Activated naive CD4-positive, alpha-beta T cell (primary cell): ENCODE measurements at places on chromosomes 11 and 22.
A peak's percentile ranks its signal among the peaks of the same experiment; 100 is the strongest.

- peak; percentile 26 for DNase-seq
Observed at GRCh38 chr11:124070915-124071622, 29.9 kb upstream of the OR10G7 start.

- no peak for DNase-seq
Observed at GRCh38 chr11:1167751-1168231, 10.0 kb downstream of the MUC5AC start.

- no peak for DNase-seq
Observed at GRCh38 chr11:123509737-123510578, 79.9 kb downstream of the GRAMD1B start.

GRCh38 chr11:17766590-17766989 is 32.0 kb downstream of the KCNC1 start:
- DNase-seq = no peak

- no peak for DNase-seq
Observed at GRCh38 chr11:12800871-12801270, 126.7 kb downstream of the TEAD1 start.

DNA sequence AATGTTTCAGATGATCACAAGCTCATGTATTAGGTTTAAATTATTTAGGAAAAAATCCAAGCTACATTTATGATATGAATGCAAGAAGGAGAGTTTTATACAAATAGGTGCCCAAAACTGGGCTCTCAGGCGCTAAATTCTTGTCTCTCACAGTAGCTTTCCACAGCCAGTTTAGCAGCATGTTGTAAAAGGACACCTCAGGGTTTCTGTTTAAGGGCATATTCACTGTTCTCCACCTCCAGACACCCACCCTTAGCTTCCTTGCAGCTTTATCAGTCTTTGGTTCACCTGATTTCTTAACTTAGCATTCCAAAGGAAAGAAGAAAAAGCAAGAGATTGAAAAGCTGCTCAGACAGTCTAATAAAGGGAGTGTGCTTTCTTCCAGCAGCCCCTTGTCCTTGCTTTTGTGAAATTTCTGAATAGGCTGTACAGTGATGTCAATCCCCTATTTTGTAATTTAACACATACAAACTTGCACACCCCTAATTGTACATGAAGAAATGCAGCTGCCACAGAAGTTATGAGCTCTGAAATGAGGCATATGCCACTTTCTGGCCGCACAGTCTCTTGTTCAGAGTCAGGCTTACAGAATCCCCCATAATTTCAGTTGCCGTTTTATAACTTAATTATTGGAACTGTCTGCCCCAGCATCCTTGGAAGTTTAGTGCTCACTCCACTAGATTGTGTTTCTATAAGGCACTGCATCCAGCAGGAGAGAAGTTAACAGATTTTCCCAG is 262.1 kb downstream of the DDX10 start:
- DNase-seq = no peak
